Activated T-helper 17 cell treated with anti-CD3 and anti-CD28 coated beads, Interleukin-2, amount 50 U/mL, for 72 hours (primary cell): ENCODE measurements at places on chromosomes 7 and 10.

- peak; percentile 72 for ATAC-seq
Measured at GRCh38 chr7:4830176-4830575, 31.7 kb downstream of the PAPOLB start.

GRCh38 chr7:79933144-79933543 lies 201.5 kb upstream of the GNAI1 start:
- ATAC-seq: no peak

DNA sequence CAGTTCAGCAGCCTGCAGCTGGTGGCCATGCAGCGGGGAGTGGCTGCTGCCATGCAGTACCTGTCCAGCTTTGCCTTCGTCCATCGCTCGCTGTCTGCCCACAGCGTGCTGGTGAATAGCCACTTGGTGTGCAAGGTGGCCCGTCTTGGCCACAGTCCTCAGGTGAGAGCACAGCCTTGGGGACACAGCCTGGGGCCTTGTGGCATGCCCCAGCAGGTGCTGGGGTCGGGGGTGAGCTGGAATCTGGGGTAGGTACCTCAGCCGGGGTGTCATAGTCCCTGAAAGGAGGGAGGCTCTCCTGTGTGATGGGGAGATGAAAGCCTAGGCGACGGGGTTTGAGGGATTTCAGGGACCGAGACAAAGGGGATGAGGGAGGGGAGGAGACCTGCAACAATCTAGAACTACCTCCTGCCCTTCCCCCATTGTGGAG lies 14.1 kb downstream of the EPHB6 start:
- ATAC-seq: no peak

DNA sequence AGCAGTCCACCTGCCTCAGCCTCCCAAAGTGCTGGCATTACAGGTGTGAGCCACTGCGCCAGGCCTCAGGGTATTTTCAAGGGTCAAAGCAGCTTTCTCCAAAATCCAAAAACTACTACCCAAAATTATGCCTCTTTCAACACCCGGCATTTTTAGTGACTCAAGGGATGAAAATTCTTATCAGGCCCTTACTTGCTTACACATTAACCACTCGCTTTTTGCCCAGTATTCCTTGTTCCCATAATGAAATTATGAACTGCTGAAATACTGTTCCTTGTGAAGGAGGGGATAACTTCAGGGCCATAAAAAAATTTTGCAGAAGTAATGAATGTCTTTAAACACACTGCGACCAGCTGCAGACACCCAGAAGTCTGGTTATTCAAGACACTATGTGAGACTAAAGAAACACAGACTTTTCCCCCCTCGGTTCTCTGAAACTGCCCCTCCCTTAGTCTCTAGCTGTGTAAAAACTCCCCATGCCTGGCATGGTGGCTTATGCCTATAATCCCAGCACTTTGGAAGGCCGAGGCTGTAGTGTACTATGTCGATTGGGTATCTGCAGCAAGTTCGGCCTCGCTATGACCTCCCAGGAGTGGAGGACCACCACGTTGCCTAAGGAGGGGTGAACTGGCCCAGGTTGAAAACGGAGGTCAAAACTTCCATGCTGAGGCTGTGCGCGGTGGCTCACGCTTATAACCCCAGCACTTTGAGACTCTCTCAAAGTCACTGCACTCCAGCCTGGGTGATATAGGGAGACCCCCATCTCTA lies 12.0 kb downstream of the FXYD4 start:
- ATAC-seq: no peak

- ATAC-seq: no peak
Measured at GRCh38 chr10:43943818-43944360, 295.2 kb upstream of the ZNF32 start.

- ATAC-seq: no peak
Measured at GRCh38 chr10:34824870-34825269, 9.8 kb upstream of the PARD3 start.

DNA sequence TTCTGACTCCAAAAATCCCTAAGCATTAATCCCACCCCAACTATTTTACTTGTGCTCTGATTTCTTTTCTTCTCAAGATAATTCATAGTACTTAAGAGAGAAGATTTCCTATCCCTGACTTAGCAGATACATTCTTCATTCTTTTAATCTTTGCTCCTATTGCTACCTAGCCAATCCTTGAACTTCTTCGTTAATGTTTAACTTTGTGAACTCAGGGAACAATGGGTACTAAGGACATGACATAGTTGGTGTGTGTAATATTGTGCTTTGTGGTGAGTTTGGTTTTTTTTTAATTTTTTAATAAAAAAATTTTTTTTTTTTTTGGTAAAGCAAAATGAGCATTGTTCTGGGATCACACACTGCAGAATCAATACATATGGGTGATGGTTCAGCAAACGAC lies 166.2 kb downstream of the CHCHD3 start:
- ATAC-seq: no peak

GRCh38 chr10:110923856-110924493 lies 4.6 kb downstream of the SHOC2 start:
- ATAC-seq: no peak

- no peak for ATAC-seq
Measured at GRCh38 chr7:151886783-151887182, 9.9 kb upstream of the PRKAG2 start.

DNA sequence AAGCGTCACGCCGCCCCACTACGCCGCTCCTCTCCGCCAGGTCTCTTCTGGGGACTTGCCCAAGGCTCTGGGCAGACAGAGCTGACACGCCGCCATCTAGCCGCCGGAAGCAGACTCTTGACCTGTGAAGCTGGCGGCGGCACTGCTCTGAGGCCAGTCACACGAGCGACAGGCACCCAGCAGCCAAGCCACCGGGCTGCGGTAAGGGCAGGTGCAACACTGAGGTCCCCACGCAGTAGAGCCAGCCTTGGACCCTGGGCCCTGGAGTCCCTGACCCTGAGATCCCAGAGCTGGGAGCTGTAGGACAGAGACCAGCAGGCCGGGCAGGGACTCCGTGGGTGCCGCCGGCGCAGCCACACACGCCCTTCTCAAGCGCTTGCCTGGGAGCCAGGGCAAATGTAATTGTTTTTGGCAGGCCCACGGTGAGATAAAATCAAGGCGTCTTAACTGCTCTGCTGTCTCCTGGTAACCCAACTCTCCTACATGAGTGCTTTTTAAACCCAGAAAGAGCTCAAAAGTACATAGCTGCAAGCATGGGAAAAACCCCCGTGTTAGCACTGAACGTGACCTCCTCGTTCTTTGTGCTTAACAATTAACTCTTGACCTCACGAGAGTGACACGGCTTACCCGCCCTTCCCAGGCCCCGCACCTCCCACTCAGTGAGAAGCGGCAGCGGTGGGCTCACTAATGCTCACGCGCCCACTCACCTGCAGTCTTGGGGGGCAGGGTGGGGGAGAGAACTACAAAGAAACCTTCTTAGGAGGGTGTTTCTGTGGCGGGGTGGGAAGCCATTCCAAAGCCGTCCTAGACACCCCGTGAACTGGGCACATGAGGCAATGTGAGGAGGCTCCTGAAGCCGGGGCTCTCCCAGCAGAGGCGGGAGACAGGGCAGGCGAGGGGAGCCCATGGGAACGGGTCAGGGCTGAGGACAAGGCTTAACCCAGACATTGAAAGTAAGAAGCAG lies 8.5 kb downstream of the GPER1 start:
- ATAC-seq: no peak

DNA sequence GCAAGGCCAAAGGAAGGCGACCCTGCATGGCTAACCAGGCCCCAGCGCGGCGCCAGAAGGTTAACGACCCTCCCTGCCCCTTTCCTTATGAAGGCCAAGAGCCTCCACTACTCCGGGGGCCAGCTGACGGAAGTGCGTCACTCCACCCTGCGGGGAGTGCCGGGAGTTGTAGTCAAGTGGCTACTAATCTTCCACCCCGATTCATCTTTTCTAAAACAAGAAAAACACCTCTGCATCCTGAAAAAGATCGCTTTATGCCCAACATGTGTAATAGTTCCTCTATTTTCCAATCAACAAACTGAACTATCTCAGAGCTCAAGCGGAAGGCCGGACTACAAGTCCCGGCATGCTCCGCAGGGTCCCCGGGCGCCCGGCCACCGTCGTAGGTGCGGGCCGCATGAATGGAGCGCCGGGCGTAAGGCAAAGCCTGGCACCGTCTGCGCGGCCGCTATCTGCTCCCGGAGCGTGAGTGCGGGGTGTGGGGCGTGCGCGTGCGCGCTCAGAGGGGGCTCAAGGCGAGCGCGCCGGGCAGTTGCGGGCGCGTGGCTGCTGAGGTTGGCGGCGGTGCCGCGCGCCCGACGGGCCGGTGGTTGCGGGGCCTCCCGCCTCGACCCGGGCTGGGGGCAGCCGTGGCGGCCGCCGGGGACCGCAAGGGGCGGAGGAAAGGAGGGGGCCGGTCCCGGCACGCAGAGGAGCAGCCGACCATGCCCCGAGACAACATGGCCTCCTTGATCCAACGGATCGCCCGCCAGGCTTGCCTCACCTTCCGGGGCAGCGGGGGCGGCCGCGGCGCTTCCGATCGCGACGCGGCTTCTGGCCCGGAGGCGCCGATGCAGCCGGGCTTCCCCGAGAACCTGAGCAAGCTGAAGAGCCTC lies at the start of gene ADO:
ADO (plus strand) TSS at position 365 of the 875 bp plus-strand sequence; CDS start at position 705, 340 bp downstream.
- peak; percentile 87 for ATAC-seq

DNA sequence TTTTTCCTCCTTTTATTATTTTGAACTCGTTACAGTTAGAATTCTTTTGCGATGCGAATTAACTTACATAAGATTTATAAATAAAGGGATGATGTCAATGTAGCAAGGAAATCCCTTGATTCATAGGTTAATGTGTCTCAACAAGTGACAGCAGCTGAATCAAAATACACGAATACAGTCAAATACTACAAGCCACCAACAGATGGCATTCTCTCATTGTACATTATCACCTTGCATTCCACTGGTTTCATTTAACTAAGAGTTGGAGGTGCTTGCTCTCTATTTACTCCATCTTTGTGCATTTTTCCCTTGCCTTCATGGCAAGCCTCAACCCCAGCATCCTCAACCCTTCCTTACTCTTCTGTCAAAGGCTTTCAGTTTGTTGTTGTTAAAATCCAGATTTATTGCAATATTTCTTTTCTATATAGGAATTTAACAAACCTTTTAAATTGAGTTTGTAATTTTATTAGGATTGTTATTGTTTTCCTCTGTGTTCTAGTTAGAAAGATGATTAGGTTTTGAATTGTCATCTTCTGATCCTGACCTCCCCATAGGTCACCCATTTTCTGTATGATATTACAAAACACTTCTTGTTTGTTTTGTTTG lies 78.3 kb downstream of the SLC25A40 start:
- peak; percentile 53 for ATAC-seq

GRCh38 chr10:22438711-22439110 lies 93.4 kb downstream of the SPAG6 start:
- ATAC-seq: no peak

GRCh38 chr7:108347616-108348015 lies 108.6 kb downstream of the NRCAM start:
- ATAC-seq: no peak

DNA sequence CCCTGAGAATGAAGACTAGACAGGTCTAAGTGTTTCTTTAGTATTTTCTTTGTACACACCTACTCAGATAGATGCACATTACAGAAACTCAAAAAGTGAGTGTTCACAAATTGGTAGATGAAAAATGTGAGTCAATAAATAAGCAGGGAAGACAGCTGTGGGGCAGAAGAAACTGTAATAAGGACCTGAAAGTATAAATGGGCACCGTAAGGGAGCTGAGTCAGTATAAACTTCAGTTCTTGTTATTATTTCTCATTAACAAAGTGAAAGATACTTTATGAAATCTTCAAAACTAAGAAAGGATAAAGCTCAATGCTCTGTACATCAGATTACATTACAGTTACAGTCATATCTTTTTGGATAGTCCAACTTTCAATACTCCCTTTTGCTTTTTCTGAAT lies 2.5 kb downstream of the MTPN start:
- ATAC-seq: peak; percentile 49

GRCh38 chr7:106775552-106775936 lies 89.5 kb upstream of the PIK3CG start:
- peak; percentile 58 for ATAC-seq

DNA sequence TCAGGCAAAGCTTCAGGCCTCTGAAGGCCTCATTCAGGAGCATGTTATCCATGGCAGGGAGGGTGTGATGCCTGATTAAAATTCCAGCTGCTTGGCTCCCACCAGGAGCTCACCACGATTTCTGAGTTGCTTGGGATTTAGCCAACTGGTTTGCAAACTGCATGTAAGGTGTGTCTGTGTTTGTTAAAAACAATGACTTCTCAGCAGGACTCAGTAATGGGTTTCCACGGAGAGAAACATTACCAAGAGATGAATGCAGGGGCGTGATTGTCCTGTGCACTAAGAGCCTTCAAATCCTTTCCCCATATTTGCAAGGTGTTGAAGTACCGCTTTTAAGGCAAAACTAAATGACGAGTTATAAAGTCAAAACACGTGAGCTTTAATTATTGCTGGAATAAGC lies 88.8 kb upstream of the BTBD16 start:
- no peak for ATAC-seq

DNA sequence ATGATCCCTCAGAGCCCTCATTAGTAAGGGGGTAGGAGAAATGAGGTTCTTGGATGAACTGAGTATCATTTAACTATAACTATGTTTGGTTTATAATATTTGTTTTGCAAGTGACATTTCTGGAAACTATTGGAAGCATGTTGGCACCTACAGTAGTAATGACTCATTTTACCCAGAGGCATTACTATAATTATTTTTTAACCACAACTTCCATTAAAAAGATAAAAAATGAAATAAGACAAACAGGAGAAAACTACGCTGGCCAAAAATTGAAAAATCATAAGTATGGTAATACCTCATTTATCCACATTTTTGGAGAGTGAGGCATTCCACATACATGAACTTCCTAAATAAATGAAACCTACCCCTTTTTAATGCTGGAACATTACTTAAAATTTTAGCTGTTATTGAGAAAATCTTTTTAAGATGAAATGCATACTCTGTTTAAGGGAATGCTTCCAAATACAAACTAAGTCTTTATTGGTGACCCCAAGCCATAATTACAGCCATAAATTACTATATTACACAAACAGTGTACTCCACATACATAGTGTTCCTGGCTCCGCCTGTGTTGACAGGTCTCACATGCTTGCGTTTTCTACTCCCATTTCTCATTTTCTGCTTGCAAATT lies 84.6 kb upstream of the CAPZA2 start:
- no peak for ATAC-seq

DNA sequence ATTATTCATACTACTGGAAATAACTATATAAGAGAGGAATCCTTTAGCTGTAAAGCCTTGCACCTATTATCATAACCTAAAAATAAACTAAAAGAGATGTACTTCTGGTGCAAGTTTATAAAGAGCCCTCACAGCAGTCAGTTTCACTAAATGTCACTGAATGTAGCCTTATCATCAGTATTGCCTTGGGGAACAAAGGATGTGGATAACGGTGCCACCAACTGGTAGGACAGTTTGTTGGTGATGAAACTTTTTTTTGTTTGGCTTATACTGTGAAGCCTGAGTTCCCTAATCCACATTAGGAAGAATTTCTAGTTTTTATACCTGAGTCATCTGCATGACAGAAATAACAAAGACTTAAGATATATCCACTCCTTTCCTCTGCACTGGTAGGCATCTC lies 117.9 kb upstream of the COL1A2 start:
- no peak for ATAC-seq
